ENCODE measurements at places on chromosomes 5 and 9.

- no peak for DNase-seq
Measured at GRCh38 chr9:112869917-112870316, 20.8 kb downstream of the SLC46A2 start.

GRCh38 chr5:7367780-7368179 is 28.2 kb upstream of the ADCY2 start:
- no peak for DNase-seq

GRCh38 chr5:57411982-57412381 is 70.6 kb downstream of the ACTBL2 start:
- DNase-seq = no peak

DNA sequence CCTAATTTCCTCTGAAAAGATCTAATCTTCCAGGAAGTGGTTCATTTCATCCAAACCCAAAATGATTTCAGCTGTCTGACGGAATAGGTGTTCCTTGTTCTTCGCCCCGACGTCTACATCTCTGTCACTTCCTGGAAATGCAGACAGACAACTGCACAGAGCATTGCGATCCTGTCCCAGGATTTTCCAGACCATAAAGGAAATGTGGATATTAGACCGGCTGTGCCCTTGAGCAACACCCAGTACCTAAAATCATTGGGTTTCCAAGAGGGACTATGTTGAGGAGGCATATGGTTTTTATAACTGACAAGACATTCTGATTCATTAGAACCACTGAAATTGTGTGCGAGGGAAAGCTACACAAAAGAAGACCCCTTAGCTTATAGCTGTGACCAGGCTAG is 74.2 kb downstream of the MSX2 start:
- DNase-seq = no peak

DNA sequence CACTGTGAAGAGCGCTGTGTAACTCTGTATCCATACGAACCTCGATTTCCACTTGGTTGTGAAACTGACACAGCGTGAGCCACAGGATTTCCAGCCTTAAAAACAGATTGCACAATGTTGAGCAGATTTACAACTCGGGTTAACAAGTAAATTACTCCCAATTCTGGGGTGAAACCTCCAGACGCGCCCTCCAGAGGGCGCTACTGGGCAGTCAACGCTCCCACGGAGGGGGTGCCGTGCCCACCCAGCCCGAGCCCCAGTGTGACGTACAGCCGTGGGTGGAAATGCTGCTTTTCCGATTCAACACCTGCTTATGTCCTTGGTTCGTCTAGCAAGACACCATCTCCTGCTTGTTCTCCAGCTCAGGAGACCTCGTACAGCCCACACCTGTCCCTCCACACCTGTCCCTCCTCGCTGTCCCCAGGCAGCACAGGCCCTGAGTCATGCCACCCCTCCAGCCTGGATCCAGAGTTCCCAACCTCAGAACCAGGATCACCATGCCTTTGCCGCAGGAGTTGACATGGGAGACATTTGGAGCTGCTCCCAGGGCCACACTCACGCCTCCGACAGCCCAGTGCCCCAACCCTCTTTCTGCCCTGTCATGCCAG is 34.4 kb upstream of the SLC6A3 start:
- peak; percentile 46 for DNase-seq

- DNase-seq = no peak
Measured at GRCh38 chr9:9133526-9133925, 1333.9 kb upstream of the DMAC1 start.

DNA sequence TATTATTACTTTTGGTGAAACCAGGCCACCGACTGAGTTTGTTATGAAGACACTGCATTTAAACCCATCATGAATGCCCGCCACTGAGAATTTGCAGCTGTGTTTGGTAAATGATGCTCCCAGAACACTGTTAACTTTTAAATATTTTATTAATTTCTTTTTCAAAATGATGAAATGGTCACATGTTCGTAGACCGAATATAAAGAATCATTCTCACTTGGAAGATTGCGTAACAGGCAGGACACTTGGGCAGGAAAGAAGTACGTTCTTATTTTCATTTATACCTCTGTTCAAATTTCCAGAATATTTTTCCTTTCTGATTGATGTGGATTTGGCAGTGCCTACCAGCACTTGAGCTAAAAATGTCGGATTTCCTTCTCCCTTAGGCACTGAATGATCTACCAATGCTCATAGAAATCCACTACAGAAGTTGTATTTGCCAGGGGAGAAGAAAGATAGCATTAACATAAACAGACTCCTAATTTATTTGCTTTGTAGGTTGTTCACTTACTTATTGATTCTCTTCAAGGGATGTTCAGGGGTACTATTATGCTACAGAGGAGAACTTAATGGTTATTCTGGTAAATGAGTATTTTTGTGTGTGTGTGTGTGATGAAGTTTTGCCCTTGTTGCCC is 13.8 kb downstream of the CYFIP2 start:
- no peak for DNase-seq

DNA sequence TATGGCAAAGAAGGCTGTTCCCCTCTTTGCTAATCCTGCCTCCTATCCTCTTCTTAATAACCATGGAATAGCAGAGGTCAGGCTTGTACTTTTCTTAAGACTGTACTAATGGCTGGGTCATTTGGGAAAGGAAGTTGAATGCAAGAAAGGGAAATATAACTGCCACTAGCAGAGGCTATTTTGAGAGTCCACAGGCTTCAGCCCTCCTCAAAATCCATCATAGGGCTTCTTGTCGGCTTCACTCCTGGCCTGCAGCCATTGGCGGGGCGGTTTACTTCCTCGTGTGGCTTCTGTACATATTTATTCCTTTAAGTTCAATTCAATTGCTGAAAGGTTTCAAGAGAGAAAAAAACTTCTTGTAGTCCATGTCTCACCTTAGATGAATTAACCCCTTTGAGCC is 2.8 kb upstream of the PARP8 start:
- no peak for DNase-seq

DNA sequence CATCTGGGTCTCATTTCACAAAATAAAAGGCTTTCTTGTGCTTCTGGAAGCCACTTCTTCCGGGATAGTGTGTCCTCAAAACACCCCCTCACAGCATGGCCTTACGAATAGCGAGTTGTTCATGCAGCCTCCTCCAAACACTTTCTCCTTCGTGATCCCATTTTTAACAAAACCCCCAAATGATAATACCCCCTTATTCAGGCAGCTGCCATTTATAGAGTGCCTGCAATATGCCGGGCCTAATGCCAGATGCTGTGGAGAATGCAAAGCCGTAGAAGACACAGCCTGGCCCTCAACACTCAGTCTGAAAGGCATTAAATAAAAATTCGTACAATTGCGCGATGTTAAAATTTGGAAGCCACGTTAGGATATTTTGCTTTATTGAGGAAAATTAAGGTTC is 66.4 kb upstream of the SLC44A1 start:
- DNase-seq = no peak

DNA sequence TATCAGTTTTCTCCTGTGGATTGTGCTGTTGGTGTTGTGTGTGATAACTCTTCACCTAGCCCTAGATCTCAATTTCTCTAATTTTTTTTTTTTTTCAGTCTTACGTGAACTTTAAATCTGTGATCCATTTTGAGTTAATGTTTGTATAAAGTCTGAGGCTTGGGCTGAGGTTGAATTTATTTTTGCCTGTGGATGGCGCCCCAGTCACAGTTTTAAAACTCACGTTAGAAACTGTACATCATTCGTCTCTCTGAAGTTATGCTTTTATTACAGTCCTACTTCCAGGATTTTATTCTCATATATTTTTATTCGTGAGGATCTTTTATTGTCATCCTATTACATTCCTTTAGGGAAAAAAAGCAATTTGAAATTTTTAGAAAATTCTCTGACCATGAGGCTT is 103.1 kb downstream of the EHMT1 start:
- peak; percentile 69 for DNase-seq

DNA sequence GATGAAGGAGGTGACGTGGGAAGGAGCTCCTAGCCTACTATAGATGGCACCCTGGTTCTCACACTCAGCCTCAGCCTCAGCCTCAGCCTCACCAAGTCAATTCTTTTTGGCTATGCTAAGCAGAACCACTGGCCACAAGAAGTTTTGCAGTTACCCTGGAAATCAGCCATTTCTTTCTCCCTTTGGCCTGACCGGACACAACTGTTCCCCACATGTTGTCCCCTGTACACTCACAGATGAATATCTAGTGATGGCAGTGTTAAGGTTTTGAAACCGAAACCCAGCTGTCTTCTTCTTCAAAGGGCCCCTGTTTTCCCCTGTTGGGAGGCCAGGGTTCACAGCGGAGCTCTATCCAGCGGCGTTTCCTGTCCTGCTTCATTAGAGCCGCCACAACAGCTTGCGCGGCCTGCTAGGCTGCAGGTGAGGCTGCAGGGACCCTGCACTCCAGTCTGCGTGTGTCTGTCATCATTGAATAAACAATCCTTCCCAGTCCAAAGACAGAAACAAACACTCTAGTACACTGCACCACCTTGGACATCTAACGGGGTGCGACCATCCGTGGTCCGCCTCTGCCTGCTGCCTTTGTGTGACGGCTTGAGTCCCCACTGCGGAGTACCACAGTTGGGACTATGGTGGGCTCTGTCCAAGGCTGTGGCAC is 250.5 kb downstream of the DENND1A start:
- DNase-seq = no peak

GRCh38 chr9:133979273-133979920 is 12.7 kb downstream of the VAV2 start:
- no peak for DNase-seq

DNA sequence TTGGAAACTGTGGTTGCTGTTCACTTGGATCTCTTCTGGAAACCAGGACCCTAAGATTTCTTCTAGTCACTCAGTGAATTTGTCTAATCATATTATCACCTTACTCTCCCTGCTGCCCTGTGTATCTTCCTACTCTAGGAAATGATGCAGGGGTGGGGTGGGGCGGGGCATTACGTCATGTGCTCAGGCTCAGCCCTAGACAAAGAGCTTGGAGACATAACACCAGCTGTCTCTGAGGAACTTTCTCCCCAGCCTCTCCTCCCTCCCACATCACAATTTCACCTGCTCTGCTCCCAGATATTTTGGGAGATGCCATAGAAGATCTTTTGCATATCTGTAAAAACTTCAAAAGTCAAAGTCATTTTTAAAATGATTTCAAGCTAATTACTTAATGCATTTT is 470.4 kb downstream of the ZSWIM6 start:
- DNase-seq = no peak

GRCh38 chr5:7671381-7671993 is 179.4 kb downstream of the CFAP90 start:
- no peak for DNase-seq
